Activated T-helper 1 cell treated with anti-CD3 and anti-CD28 coated beads, Interleukin-12 subunit alpha, Interleukin-12 subunit beta, Interleukin-2, Interleukin-4 antibody, amounts not matched to agents 30 ng/mL and 10 ng/mL and 1 ng/mL, durations not matched to agents 14 hours and 24 hours and 36 hours (primary cell): ENCODE measurements at places on chromosomes 11 and 22. TPM values are rescaled to one million over a fixed set of nuclear protein-coding genes. Genes with fewer than 3 reads are reported as not detected.

- DNase-seq = no peak
- H3K27me3 ChIP-seq = peaks cover 2% of the 10 kb centered on the region
- H3K4me3 ChIP-seq = no peak overlapping the region
- no peaks in the 10 kb centered on the region for H3K4me1 ChIP-seq
- no peak overlapping the region for H3K27ac ChIP-seq
- no peaks in the 10 kb centered on the region for H3K36me3 ChIP-seq
Observed at GRCh38 chr11:110505528-110506284, 76.0 kb downstream of the FDX1 start.

DNA sequence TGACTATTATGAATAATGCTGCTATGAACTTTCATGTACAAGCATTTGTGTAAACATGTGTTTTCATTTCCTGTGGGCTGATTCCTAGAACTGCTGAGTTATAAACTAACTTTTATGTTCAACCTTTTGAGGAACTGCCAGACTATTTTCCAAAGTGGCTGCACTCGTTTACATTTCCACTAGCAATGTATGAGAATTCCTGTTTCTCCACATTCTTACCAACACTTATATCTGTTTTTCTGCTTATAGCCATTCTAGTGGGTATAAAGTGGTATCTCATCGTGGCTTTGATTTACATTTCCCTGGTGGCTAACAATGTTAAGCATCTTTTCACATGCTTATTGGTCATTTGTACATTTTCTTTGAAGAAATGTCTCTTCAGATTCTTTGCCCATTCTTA is 35.2 kb upstream of the SCUBE2 start:
- H3K36me3 ChIP-seq = peaks cover 5% of the 10 kb centered on the region
- no peak for DNase-seq
- peak overlapping the region; percentile 42 for H3K27ac ChIP-seq
- no peak overlapping the region for H3K4me3 ChIP-seq
- H3K4me1 ChIP-seq = peaks cover 15% of the 10 kb centered on the region

DNA sequence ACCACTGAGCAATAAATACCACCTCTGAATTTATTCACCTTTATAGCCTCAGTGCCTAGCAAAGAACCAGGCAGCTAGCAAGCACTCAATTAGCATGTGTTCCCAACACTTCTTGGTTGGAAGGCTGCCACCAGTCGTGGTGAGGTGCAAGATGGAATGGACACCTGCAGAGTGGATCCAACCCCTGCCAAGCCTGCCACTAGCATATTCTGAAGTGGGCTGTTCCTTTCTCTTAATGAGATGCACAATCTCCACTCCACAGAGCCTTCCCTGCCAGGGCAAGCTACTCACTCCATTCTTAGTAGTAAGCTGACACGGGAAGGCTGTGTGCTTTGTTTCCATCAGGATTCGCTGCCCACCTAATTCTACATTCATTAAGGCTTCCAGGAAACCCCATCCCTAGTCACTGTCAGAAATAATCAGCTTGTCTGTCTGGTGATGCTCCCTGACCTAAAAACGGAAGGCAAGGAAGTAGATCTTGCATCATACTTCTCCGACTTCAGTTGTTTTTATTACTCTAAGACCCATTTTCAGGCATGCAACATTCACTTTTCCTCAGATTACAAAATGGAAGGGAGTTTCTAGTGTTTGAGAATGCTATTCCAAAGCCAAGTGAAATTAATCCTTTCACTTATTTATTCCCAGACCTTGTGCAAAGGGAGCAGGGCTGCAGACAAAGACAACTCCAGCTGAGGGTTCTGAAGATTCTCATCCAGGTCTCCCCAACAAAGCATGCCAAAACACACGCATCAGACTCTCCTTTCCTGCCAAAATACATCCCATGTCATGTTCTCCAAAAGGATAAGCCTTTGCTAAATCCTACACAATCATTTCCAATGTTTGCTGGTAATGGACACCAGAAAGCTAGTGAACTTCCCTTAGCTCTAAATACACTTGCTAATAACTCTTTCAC is 128.0 kb downstream of the TENM4 start:
- DNase-seq = no peak
- H3K27ac ChIP-seq = no peak overlapping the region
- no peaks in the 10 kb centered on the region for H3K36me3 ChIP-seq
- no peaks in the 10 kb centered on the region for H3K27me3 ChIP-seq
- H3K4me1 ChIP-seq = no peaks in the 10 kb centered on the region

GRCh38 chr11:72703267-72704008 is 29.2 kb upstream of the PDE2A start:
- DNase-seq = no peak
- H3K4me3 ChIP-seq = no peak overlapping the region
- H3K36me3 ChIP-seq = peaks cover 51% of the 10 kb centered on the region
- no peaks in the 10 kb centered on the region for H3K27me3 ChIP-seq
- no peaks in the 10 kb centered on the region for H3K4me1 ChIP-seq

GRCh38 chr11:79422866-79423265 is 18.0 kb downstream of the TENM4 start:
- no peak overlapping the region for H3K4me3 ChIP-seq
- H3K27me3 ChIP-seq = no peaks in the 10 kb centered on the region
- DNase-seq = no peak
- H3K4me1 ChIP-seq = no peaks in the 10 kb centered on the region
- no peaks in the 10 kb centered on the region for H3K36me3 ChIP-seq

GRCh38 chr11:126404367-126404766 is 48.9 kb downstream of the ST3GAL4 start:
- no peaks in the 10 kb centered on the region for H3K4me1 ChIP-seq
- DNase-seq = no peak
- no peak overlapping the region for H3K27ac ChIP-seq
- no peaks in the 10 kb centered on the region for H3K27me3 ChIP-seq

DNA sequence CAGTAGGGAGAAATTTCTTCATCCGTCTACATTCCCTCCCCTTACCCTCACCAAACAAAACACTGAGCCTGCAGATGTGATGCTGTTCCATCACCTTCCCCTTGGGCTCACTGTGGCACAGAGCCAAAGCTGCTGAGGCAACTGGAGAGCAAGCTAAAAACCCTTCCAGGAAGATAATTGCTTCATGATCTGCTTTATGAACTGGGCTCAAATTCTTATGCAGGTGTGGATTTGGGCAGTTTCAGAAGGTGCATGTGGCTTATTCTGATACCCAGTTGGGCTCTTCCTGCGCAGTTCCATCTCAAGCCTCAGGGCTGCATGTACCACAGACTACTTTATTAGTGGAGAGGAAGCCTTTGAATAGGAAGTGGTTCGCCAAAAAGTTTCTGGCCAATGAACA is 58.3 kb downstream of the AAMDC start:
- no peak overlapping the region for H3K4me3 ChIP-seq
- peaks cover 22% of the 10 kb centered on the region for H3K36me3 ChIP-seq
- no peak for DNase-seq
- no peaks in the 10 kb centered on the region for H3K27me3 ChIP-seq

GRCh38 chr11:117839936-117840813 is 15.6 kb upstream of the FXYD2 start:
- H3K4me1 ChIP-seq = peaks cover 11% of the 10 kb centered on the region
- DNase-seq = no peak
- H3K4me3 ChIP-seq = no peak overlapping the region
- H3K36me3 ChIP-seq = no peaks in the 10 kb centered on the region
- H3K27ac ChIP-seq = no peak overlapping the region

DNA sequence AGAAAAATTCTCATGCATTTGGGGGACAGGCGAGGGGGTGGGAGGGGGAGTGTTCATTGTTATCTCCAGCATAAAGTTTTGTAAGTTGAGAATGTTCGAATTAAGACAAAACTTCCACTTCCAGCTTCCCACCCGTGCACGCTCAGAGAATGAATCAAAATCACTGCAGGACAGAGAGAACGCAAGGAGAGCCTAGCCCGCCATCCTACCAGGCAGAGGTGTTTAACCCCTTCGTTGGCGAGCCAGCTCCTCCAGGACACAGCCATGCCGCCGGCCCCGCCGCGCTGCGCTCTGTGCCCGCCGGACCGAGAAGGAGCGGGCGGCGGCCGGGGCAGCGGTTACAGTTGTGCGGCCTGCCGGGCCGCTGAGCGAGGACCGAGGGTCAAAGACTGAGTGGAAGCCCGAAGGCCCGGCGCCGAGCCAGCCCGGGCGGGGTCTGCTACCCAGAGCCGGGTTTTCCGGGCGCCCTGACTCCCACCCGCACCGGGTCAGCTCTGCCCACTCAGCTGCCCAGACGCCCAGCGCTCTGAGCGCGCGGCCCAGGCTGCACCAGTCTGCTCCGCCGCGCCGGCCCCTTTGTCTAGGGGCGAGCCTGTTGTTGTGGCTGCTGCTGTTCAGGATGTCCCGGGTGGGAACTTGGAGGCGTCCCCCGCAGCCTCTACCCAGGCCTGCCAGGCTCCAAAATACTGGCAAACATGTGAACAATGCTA is at the start of gene NOX4:
Gene NOX4 (minus strand): TSS at position 395 of the 710 bp plus-strand sequence. CDS start 129 bp downstream, at position 266.
- no peak within 1 kb of the TSS for H3K4me3 ChIP-seq
- no peak within 1 kb of the TSS for H3K27ac ChIP-seq
- H3K27me3 ChIP-seq = peaks cover 21% of the 10 kb centered on the region

DNA sequence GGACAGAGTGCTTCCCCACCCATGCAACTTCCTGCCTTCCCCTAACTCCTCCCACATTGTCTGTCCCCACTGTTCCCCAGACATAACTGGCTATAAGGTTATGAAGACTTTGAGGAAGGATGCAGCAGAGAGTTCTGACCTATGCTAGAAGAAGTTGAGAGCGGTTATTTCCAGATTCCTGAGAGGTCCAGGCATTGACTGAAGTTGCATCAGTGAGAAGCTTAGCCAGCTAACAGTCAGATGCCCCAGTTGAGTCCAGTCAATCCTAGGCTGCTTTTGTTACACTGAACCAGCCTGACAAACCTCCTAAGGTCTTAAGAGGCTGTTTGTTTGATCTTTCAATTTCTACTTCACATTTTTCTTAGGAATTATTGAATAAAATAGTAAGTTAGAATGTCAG is 937.9 kb upstream of the CCDC90B start:
- no peaks in the 10 kb centered on the region for H3K36me3 ChIP-seq
- no peaks in the 10 kb centered on the region for H3K4me1 ChIP-seq
- no peak overlapping the region for H3K4me3 ChIP-seq
- H3K27me3 ChIP-seq = no peaks in the 10 kb centered on the region

GRCh38 chr11:84390441-84391078 is 1104.4 kb upstream of the CCDC90B start:
- no peak overlapping the region for H3K4me3 ChIP-seq
- no peaks in the 10 kb centered on the region for H3K27me3 ChIP-seq
- DNase-seq = no peak

DNA sequence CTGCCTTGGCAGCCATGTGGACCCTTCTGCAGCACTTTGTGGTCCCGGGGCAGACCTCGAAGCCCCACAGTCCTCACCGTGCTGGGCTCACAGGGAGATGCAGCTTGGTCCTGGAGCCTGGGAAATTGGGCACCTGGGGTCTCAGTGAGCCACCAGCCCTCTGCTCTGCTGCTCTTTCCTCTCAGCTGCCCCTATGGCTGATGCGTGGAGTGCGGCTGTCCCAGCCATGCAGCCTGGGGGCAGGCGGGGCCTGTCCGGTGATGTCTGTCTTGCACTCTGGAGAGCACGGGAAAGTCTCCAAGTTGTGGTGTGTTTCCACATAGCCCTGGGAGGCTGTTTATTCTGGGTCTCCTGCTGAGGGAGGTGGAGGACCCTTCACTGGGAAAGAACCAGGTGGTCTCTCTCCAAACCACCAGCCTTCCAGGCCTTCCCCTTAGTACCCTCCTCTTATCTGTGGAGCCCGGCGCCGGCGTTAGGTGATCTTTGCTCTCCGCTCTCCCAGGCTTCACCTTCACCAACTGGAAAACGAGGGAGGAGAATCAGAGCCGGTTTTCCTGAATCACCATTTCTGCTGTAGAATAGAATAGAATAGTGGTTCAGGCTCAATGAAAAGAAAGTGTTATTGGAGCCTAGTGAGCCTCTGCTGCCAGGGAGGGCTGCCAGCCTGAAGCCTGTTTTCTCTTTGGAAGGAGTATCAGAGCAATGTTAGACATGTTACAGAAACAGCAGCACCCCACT is 41.2 kb upstream of the GRAMD4 start:
- no peak for DNase-seq
- peaks cover 7% of the 10 kb centered on the region for H3K36me3 ChIP-seq
- H3K27ac ChIP-seq = peak overlapping the region; percentile 63
- H3K4me1 ChIP-seq = peaks cover 46% of the 10 kb centered on the region
- no peaks in the 10 kb centered on the region for H3K27me3 ChIP-seq
- peak overlapping the region; percentile 95 for H3K4me3 ChIP-seq

- peaks cover 6% of the 10 kb centered on the region for H3K4me1 ChIP-seq
- no peak overlapping the region for H3K4me3 ChIP-seq
- peaks cover 2% of the 10 kb centered on the region for H3K27me3 ChIP-seq
- no peaks in the 10 kb centered on the region for H3K36me3 ChIP-seq
Observed at GRCh38 chr11:8340296-8340695, 76.6 kb upstream of the LMO1 start.

- DNase-seq = no peak
- H3K27me3 ChIP-seq = no peaks in the 10 kb centered on the region
- H3K36me3 ChIP-seq = no peaks in the 10 kb centered on the region
- H3K4me1 ChIP-seq = peaks cover 8% of the 10 kb centered on the region
Observed at GRCh38 chr11:69035946-69036340, 12.8 kb upstream of the TPCN2 start.

The PTS gene
- total RNA-seq = 28.9 and 35.0 TPM in 2 replicates

The IFITM1 gene
- total RNA-seq = 208 and 214 TPM in 2 replicates

The LRP4 gene
- 0.08 and 0.15 TPM in 2 replicates for total RNA-seq

The TCN2 gene
- 0.23 and 0.34 TPM in 2 replicates for total RNA-seq

The DYNC2H1 gene
- 0.91 and 1.1 TPM in 2 replicates for total RNA-seq

The SORL1 gene
- 19.2 and 20.9 TPM in 2 replicates for total RNA-seq

The TMPRSS5 gene
- total RNA-seq = 0.66 and 1.6 TPM in 2 replicates

The TIMP3 gene
- total RNA-seq = not detected in 2 replicates
